HL-60 (cell line): ENCODE measurements at places on chromosomes 13 and 19.

GRCh38 chr19:48798937-48799336 is 11.9 kb downstream of the BCAT2 start:
- DNase-seq, result no peak

GRCh38 chr13:75398072-75398471 is 83.9 kb downstream of the TBC1D4 start:
- no peak for DNase-seq

DNA sequence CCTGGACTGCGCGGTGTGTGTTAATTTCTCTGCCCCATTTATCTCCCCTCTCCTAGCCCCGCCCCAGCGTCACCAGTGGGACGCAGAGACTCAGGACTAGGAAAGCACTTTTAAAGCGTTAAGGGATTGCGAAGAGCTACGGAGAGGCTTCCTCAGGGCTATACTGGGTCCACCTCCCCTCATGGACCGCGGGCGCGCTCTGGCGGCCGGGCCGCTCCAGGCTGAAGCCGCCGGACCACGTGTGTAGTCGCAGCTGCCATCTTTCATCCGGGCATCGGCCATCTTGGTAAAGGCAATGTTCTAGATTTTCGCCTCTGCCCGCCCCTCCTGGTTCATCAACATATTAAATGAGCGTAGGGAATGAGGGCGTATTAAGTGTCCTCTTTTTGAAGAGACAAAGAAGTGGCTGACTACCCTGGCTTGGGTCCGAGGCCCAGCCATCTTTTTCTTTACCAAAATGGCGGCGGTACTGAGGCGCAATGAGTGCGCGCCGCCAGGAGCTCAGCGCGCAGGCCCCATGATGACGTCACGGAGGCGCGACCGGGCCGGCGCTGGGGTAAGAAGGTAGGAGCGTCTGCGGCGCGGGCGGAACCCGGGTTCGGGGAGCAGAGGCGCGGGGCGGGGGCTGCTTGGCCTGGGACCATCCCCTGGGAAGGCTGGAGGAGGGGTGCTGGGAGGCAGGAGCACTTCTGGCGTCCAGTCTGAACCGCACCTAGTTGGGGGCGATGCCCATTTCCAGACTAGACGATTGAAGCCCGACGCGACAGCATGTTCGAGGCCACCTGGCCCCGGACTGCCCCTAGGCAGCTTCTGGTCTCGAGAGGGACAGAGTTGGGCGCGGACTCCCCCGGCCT is at the start of gene CCDC124:
TSS of gene CCDC124 (plus strand) at position 531 of the 854 bp plus-strand sequence. CDS start 3,406 bp downstream, outside the sequence.
- DNase-seq, result peak; percentile 92

GRCh38 chr19:5358173-5358800 is 17.7 kb upstream of the PTPRS start:
- no peak for DNase-seq

- peak; percentile 39 for DNase-seq
Observed at GRCh38 chr13:39263033-39263432, 224.8 kb downstream of the NHLRC3 start.

- DNase-seq, result no peak
Observed at GRCh38 chr19:2306281-2306806, 1.6 kb downstream of the LINGO3 start.

- DNase-seq, result no peak
Observed at GRCh38 chr19:19334989-19335344, 14.3 kb downstream of the MAU2 start.

- DNase-seq, result no peak
Observed at GRCh38 chr19:50449236-50449899, 16.7 kb downstream of the MYBPC2 start.

DNA sequence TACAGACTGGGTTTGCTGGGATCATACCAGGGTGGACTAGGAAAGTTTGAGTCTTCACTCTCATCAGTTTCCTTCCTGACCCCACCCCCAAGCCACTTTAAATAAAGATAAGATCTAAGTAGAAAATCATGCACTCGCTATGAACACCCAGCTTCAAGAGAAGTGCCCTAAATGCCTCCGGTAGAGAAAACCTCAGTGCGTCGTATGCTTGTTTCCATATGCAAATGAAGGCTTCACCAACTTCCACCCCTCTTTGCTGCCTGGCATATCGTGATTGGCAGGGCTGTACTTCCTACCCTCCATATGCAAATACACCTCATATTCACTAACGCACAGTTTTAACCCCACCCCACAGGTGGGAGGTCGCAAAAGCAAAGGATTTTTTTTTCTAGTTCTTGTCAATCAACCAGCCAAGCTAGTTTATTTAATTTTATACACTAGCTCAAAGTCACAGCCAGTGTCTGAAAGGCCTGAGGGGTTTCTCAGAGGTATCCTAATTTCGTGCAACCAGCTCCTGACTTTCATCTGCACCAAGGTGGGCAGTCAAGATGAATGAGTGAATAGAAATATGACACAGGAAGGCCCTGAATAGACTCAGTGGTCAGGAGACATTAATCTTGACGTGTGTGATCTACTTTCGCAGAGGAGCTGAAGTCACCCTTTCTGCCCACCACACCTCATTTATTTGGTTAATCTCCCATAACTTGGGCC is 121.1 kb upstream of the TSHZ3 start:
- DNase-seq, result no peak

DNA sequence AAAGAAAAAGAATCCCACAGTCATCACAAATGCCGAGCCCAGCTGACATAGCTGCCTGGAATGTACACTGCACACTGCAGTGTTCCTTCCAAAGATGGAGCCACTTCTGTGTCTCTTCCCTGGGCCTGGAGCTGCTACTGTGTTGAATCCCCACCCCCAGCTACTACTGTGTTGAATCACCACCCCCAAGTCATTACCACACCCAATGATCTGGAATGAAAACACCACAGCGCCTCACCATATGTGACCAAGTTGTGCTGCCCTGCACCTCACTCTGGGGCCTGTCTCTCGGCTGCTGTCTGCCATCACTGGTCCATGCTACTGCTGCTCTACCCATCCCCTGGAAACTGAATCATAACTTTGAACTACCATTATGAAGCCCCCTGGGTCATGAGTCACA is 861.2 kb downstream of the UQCRFS1 start:
- DNase-seq, result no peak

DNA sequence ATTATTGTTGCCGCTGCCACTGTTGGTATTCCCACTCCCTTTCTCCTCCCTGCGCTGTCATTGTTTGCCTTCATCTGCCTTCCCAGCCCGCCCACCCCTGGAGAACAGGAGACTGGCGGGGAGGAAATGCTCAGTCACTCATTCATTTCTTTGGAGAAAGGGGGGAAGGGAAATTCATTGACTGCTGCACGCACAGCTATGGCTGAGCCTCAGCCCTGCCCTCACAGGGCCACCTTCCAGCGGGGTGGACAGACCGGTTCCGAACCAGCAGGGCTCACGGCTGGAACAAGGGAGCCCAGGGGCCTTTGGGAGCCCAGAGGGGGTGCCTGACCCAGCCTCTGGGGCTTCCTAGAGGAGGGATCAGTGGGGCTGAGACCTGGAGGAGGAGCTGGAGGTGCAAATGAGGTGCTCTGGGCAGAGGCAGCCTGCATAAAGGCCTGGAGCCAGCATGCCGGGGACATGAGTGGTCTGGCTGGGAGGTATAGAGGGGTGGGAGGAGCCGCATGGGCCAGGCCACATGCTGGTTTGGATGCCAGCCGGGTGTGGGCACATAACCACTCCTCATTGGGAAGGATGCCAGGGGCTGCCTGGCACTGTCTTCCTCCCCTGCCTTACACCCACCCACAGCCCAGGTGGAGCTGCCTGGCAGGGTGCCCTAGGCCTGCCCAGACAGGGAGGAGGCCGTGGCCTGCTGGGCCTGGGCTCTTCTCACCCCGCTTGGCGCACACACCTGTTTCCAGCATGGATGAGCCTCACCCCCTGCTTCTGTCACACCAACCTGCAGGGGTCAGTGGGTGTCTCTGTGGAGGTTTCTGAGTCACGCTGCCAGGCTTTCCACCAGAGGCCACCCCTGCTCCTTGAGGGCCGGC is 26.8 kb downstream of the PPP5C start:
- DNase-seq, result no peak

- DNase-seq, result peak; percentile 11
Observed at GRCh38 chr19:41588497-41589209, 12.7 kb downstream of the CEACAM21 start.

- peak; percentile 72 for DNase-seq
Observed at GRCh38 chr19:11496391-11497163, 9.1 kb downstream of the ZNF653 start.

GRCh38 chr13:45781553-45782326 is 69.8 kb downstream of the SIAH3 start:
- DNase-seq, result peak; percentile 15

- DNase-seq, result no peak
Observed at GRCh38 chr13:98664047-98664446, 87.1 kb upstream of the STK24 start.

- DNase-seq, result peak; percentile 72
Observed at GRCh38 chr19:48169578-48169938, 586 bp downstream of the LIG1 start.

GRCh38 chr13:41085961-41086585 is 24.8 kb downstream of the WBP4 start:
- DNase-seq, result peak; percentile 23

DNA sequence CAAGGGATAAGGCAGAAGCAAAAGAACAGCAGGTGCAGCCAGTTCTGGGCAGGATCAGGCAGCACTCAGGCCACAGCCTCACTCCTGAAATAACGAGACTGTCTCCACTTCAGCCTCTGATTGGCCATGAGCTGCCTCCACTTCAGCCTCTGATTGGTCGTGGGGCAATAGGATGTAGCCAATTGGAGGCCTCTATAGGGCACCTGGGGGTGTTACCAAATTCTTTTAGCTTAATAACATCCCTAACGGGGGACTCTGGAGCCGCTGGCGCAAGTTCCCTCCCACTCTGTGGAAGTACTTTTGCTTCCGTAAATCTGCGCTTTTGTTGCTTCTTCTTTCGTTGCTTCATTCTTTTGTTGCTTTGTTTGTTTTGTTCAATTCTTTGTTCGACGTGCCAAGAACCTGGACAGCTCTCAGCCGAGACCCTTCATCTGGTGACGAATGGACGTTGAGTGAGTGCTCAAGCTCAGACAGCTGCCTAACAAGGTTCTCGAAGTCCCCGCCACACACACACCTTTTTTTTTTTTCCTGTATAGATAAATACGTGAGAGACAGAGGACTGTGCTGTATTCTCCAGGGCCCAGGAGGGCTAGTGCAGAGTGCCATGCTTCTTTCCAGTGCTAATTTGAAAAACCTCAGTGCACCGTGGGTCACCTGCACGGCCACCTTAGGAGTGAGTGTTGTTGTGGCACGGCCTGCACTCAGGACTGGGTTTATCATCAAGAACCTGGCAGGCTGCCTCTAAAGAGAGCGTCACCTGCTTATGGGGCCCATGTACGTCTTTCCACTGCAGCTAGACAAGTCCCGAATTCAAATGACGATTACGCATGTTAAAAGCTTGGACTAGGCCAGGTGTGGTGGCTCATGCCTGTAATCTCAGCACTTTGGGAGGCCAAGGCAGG is 32.0 kb upstream of the TUBGCP3 start:
- no peak for DNase-seq

- no peak for DNase-seq
Observed at GRCh38 chr13:23469951-23470421, 36.5 kb upstream of the SACS start.

- no peak for DNase-seq
Observed at GRCh38 chr13:106156468-106156867, 379.0 kb downstream of the EFNB2 start.

DNA sequence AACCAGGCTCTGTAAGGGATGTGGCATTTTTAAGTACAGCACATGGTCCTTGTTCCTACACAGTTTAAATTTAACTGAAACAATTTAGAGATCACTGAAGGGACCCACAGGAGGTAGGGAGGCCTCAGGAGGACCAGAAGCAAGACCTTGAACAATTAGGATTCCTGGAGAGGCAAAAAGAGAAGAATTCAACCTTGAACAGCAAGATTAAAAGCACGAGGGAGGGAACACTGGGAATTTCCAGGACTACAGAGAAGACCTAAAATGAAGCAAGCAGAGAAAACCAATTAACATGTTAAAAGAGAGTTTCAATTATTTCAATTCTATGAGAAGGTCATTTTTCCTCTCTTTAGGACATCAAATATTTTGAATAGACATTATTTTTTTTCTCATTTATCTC is 160.3 kb downstream of the KCTD12 start:
- DNase-seq, result no peak

- peak; percentile 36 for DNase-seq
Observed at GRCh38 chr19:51020988-51021651, 1.6 kb upstream of the KLK10 start.

- no peak for DNase-seq
Observed at GRCh38 chr19:19549804-19550464, 11.9 kb downstream of the CILP2 start.

DNA sequence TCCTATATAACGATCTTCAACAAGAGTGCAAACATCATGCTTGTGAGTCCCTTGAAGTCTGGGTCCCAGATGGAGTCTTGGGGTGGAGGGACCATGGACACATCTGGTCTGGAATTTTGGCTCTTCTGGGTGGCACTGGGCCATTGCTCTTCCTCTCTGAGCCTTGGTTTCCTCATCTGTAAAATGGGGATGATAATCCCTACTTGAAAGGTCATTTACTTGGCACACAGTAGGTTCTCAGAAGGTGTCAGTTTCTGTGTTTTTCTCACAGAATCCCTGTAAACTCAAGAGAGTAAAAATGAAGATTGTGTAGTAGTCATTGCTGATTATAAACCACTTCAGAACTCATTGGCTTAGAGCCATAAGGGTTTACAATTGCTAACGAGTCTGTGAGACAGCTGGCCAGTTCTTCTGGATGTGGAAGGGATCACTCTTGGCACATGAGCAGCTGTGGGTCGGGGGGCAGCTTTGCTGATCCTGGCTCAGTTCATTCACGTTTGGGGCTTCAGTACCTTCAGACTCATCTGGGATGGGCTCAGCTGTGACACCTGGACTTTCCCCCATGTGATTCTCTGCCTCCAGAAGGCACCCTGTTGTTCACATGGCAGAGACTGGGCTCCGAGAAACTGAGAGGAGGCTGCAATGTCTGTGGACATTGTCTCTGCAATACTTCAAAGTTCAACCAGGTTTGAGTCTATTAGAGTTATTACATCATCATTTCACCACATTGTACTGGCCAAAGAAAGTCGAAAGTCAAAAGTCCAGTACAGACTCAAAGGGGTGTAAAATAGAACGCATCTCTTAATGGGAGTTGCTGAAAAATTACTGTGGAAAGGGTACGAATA is 7.8 kb downstream of the CYP4F12 start:
- no peak for DNase-seq

DNA sequence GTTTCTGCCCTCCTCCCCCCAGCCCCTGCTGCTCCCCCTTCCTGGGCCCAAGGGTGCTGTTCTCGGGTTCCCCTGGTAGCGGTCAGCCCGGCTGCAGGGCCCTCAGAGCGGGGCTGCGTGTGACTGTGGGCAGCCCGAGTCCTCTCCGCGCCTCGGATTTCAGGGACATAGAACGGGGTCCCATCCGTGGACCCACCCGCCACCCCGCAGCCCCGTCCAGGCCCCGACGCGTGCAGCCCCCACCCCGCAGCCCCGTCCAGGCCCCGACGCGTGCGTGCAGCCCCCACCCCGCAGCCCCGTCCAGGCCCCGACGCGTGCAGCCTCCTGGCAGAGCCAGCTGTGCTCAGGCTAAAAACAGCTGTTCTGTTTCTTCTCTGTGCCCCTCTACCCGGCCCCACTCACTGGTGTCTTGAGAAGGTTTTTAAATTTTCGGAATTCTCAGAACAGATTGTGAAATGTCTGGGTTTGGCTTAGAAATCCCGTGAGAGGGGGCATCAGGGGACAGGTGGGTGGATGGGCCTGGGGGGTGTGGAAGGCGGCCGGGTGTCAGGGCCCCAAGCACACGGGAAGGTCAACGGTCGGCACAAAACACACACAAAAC is 5.5 kb upstream of the PRTN3 start:
- DNase-seq, result no peak

GRCh38 chr19:13718733-13719132 is 45.6 kb upstream of the MRI1 start:
- DNase-seq, result no peak
